ENCODE measurements at places on chromosomes 3 and 15.

- no peaks in the 10 kb centered on the region for H3K4me1 ChIP-seq
- H3K4me3 ChIP-seq: no peak overlapping the region
Measured at GRCh38 chr3:55771503-55771902, 284.4 kb upstream of the WNT5A start.

GRCh38 chr15:35102186-35102585, 17.1 kb upstream of the NANOGP8 start:
- no peaks in the 10 kb centered on the region for H3K4me1 ChIP-seq
- no peak overlapping the region for H3K4me3 ChIP-seq
- no peak for DNase-seq
- no peaks in the 10 kb centered on the region for H3K36me3 ChIP-seq
- no peaks in the 10 kb centered on the region for H3K27me3 ChIP-seq

DNA sequence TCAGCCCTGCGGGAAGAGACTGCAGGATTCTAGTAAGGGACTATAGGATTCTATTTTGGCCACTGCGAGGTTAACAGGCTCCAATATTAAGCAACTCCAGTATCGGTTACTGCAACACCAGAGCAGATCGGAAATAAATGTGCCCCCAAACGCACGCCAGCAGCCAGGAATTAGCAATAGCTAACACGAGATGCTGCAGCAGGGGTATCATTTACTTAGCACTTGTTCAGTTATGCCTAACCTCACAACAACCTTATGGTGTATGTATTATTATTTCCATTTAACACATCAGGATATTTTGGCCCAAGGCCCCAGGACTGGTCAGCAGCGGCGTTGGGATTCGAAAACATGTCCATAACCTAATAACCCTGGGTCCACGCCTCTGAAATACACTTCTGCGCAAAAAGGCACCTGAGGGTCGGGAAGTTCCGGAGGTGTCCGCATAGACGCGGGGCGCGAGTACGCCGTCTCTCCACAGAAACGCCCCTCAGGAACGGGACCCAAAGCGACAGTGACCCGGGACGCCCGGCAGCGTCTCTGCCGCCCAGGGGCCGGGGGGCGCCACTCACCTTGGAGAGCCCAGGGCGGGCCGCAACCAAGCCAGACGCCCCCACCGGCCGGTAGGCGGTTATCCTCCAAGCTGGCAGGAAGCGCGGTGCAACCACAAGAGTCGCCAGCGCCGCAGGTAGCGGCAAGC, 681 bp downstream of the PIK3CB start:
- H3K27ac ChIP-seq: peak overlapping the region; percentile 91
- H3K36me3 ChIP-seq: no peaks in the 10 kb centered on the region
- no peaks in the 10 kb centered on the region for H3K27me3 ChIP-seq
- H3K4me1 ChIP-seq: peaks cover 23% of the 10 kb centered on the region

- H3K27me3 ChIP-seq: no peaks in the 10 kb centered on the region
- no peaks in the 10 kb centered on the region for H3K36me3 ChIP-seq
- DNase-seq: peak; percentile 93
Measured at GRCh38 chr3:186909078-186909853, 21.1 kb upstream of the ST6GAL1 start.

DNA sequence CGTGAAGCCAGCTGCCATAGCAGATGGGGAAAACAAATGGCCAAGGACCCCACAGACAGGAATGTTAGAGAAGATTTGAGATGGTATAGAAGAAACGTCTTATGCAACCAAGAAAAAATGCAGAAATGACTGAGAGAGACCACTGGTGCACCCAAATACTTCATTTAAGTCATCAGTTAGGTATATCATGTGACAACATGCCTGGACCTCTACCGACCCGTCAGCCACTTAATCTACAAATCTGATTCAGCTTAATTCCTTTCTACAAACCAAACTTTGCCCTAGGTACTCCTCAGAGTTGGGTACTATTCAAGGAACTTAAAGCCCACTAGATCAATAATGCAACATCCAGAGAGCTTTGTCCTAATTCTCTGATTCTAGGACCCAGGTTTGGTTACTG, 126.0 kb upstream of the UBE2E2 start:
- H3K27me3 ChIP-seq: no peaks in the 10 kb centered on the region
- no peak overlapping the region for H3K27ac ChIP-seq
- no peak overlapping the region for H3K4me3 ChIP-seq
- no peaks in the 10 kb centered on the region for H3K4me1 ChIP-seq

DNA sequence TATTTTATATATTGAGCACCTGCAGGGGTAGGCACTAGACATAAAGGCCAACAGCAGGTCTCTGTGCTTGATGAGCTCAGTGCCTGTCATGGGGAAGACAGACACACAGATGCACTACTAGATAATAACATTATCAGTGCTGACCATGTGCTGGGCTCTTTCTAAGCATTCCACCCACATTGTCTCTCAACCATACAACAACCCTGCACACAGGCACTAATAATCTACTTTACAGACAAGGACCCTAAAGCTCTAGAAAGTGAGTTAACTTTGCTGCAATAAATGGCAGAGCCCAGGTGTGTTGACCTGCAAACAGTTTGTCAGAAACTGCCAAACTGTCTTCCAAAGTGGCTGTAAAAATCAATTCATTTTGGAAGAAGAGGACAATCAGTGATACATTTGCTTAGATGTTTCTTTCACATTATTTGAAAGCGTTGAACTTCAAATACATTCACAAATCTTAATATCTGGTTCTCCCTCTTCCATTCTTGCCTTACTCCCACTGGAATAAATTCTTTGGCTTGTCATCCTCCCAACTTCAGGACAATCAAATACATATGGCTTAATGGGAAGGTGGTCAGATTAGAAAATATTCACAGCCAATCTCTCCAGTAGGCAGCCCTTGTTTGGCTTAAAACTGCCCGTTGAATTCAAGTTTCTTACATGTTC, 11.0 kb upstream of the PP2D1 start:
- H3K27me3 ChIP-seq: no peaks in the 10 kb centered on the region
- no peak overlapping the region for H3K4me3 ChIP-seq
- no peaks in the 10 kb centered on the region for H3K36me3 ChIP-seq
